ENCODE measurements at places on chromosomes 11 and 22.

DNA sequence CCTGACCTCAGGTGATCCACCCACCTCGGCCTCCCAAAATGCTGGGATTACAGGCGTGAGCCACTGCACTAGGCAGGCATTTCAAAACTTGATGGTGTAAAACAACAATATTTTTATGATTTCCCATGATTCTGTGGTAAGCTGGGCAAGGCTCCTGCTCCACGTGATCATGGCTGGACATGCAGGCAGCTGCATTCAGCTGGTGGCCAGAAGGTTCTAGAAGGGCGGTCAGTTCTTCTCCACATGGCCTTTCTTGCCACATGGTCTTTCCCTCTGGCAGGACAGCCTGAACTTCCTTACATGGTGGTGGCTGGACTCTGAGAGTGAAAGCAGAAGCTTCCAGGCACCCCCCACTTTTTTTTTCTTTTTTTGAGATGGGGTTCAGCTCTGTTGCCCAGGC is 9.9 kb upstream of the RASD2 start:
- no peak for DNase-seq

GRCh38 chr22:48868554-48868953 is 959.1 kb downstream of the BRD1 start:
- no peak for DNase-seq

GRCh38 chr11:117997823-117998579 is 11.8 kb downstream of the IL10RA start:
- no peak for DNase-seq

DNA sequence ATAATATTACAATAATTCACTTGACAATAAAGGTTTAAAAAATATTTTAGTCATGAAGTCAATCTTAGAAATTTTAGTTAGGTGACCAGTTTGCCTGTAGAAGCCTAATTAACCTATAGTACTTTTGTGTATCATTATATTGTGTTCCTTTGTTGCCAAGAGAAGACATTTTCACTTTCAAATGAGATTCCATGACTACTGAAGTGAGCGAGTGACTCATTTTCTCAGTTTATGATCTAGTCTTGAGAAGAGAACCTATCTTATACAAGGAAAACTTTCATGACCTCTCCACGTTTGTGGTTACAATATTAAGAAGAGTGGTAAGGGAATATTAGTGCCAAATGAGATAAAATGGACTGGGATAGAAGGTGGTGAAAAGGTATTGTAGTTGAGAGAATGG is 423.9 kb upstream of the CHORDC1 start:
- no peak for DNase-seq

DNA sequence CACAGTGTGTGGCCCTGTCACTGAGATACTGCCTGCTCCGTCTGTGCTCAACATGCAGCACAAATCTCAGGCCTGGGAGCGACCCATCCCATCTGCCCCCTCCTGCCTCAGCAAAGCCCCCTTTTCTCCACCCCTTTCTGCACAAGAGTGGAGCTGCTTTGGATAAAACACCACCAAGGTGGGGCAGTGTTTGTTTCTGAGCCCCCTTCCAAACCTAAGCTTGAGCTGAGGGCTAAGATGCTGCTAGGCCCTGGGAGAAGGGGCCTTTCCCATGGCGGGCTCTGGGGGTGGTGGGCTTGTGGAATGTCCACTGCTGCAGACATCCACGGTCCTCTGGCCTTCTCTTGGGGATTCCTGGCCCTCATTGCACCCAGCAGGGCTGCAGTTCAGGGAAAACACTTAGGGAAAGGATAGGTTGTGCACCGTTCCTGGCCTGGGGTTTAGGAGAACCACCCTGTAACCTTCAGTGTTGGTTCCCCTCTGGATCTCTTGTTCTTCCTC is 594.1 kb downstream of the TBC1D22A start:
- DNase-seq = no peak

DNA sequence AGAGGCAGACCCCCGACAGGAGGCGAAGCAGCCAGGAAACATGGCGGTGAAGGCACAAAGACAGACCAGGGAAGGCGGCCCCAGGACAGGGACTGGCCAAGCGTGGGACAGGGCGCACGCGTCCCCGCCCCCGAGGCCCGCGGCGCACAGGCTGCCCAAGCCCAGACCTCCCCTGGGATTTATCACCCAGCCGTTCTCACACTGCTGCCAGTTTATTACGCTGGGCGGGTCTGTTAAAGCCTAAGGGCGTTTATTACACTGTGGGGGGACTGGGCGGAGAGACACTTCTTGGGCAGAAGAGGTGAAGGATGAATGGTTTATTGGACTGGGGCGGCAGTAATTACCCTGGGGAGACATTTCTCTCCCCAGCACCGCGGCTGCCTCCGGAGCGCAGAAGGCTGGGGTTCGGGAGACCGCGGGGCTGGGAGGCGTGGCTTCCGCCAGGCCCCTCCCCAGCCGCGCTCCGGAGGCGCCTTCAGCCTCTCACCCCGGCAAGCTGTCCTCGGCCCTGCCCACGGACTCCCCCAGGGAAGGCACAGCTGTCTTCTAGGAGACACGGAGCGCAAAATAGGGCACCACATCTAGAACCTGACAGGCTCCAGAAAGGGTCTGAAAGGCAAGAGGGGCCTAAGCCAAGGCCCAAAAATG is 47.1 kb downstream of the SLC22A12 start:
- DNase-seq = no peak

- DNase-seq = no peak
Observed at GRCh38 chr11:134539285-134539684, 127.2 kb upstream of the B3GAT1 start.

GRCh38 chr22:39236321-39237317 is 8.2 kb downstream of the PDGFB start:
- no peak for DNase-seq

GRCh38 chr11:116330439-116331185 is 442.2 kb downstream of the BUD13 start:
- DNase-seq = no peak

DNA sequence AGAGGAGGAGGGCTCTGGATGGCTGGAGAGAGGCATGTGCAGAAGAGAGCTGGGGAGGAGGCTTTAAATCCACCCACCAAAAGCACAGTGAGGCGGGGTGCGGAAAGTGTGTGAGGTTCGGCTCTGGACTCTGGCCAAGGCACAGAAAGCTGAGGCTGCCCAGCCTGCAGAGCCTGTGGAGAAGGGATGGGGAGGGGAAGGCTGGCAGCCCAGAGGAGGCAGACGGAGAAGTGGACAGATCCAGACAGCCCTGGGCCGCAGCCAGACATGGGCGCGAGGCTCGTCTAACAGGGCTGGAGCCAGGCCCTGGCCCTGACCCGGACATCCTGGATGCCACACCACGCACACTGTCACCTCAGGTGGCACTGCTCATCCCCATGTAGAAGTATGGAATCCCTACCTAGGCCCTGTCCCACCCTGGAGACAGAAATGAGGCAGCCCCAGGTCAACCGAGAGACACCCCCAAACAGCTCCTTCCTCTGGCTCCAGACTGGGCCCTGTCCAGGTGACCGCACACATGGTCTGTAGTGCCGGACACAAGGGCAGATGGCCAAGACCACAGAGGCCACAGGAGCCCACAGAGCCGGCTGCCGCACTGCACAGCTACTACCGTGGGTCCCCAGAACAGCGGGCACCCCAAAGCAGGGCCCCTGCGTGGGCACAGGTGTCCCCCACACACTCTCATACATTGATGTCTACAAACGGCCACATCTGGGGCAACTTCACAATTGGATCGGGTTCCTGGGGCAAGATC is 16.6 kb upstream of the MOB2 start:
- DNase-seq = no peak

DNA sequence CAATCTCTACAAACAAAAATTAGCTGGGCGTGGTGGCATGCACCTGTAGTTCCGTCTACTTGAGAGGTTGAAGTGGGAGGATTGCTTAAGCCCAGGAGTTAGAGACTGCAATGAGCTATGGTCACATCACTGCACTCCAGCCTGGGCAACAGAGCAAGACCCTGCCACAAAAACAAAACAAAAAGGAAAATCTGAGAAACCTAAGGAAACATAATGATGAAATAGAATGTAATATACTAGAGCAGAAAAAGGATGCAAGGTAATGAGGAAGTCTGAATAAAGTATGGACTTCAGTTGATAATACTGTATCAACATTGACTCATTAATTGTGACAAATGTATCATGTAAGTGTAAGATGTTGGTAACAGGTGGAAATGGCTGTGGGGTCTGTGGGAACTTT is 8.1 kb downstream of the NPAS4 start:
- DNase-seq = no peak

DNA sequence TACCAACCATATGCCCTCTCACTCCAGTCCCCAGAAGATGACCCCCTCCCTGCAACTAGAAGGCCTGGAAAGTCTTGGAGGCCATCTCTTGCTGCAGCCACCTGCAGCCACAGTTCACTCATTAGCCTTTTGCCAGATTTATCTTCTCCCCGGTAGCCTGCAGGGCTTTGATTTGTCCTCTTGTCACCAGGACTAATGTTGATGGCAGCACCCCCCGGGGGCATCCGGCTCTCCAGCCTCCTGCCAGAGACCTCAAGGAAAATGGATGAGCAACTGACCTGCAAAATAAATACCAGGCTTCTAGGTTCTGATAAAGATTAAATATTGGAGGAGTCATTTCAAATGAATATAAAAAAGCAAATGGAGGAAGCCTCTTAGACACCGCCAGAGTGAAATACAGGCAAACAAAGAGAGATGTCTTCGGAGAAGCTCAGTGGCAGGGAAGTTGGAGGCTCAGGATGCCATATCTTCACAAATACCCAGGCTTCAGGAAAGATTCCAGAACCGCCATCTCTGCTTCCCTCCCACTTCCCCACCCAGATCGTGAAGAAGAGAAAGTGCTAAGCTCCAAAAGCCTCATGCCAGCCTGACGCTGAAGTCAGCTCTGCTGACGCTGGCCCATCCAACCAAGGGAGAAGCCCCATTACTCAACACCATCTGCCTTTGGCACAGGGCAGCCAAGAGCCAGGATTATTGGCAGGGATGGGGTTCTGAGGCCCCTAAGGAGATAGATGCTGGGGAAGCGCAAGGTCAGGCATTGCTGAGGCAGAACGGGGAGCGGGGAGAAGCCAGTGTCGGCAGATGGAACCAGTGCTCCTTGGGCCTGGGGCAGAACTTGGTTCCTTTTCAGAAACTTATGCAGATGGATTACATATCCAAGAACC is 362.7 kb downstream of the CADM1 start:
- no peak for DNase-seq

- DNase-seq = no peak
Observed at GRCh38 chr11:67007126-67007525, 15.8 kb upstream of the SYT12 start.

- no peak for DNase-seq
Observed at GRCh38 chr11:35746356-35747153, 84.0 kb downstream of the TRIM44 start.

DNA sequence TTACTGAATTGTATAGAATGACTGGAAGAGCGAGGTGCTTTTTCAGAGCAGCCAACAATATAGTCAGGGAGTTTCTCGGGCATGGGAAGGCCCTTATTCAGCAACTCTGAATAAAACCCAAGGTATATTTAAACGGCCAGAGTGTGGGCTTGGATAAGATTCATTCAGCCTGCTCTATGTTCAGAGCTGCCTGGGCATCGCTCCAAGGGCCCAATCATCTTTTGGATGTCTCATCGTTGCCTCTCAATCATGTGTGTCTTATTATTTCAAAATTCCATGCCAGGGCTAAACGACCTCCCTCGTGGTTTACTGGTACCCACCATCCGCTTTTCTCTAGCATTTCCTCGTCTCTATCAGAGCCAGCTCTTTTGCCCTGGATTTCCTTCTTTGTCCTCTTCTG is 19.5 kb upstream of the NTM start:
- no peak for DNase-seq

- no peak for DNase-seq
Observed at GRCh38 chr11:101126551-101127196, 2.9 kb downstream of the PGR start.
